ENCODE measurements at places on chromosomes 1 and 21.

DNA sequence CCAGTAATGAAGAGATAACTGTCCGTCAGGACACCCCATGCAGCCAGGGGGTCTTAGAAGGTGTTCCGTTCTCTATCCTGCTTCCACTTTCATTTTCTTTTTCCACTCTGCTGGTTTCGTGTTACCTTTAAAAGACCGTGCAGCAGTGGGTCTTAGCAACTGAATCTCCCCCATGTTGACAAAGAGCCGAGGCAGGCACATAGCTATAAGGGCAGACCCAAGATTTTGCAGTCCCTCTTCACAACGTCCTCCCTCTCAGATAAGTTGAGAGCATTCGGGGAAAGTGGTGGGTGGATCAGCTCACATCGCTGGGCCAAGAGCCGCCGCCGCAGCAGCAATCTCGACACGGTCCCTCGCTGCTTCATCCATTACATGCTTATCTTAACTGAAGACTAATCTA, 355.5 kb downstream of the LMO4 start:
- no peak for DNase-seq

GRCh38 chr1:226199971-226200370, 13.4 kb upstream of the ACBD3 start:
- DNase-seq, result no peak

DNA sequence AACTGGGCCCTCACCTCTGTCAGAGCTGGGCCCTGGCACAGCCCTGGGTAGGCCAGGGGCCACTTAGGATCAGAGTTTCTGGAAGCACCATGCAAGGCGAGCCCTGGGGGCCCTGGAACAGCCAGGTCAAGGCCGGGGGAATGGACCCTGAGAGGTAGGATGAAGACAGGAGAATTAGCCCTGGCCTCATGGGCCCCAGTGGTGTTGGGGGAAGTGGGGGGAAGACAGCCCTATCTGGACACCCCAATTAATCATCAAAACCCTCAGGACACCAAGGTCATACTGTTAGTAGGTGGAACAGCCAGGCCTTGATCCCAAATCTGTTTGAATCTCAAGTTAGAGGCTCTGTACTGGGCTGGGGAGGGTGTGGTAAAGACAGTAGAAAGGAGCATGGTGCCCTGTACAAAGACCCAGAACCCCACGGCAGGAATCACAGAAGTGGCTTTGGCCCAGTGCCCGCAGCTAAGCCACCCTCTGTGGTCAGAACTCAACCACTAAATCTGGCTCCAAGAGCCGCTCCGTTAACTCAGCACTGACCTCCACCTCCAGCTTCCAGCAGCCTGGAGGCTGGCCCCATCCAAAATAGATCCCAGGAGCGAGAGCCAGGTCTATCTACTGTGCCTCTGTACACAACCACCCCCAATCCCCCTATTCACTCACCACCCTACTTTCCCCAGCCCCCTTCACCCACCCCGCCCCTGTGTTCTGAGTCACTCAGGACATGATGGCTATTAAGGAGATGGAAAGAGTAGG, 14.0 kb upstream of the TRIM63 start:
- DNase-seq, result no peak

GRCh38 chr1:59188413-59189213, 108.3 kb upstream of the FGGY start:
- no peak for DNase-seq

DNA sequence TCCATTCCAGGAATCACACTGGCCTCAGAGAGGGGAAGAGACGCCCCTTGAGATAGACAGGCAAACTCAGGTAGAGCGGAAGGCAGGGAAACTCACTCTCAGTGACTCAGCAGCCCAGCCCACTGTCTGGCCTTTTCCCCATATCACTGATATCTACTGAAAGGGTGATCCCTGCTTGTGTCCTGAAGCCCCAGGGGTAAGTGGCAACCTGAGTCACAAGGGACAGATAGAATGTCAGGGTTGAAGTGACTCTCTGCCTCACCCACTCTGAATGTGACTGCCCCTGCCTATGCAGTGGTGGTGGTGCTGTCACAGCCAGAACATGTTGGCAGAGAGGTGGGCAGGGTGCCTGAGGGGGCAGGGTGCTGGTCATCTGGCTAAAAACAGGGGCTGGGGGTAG, 157.5 kb upstream of the FGGY start:
- no peak for DNase-seq

- no peak for DNase-seq
Observed at GRCh38 chr1:67687649-67688048, 2.6 kb downstream of the GADD45A start.

DNA sequence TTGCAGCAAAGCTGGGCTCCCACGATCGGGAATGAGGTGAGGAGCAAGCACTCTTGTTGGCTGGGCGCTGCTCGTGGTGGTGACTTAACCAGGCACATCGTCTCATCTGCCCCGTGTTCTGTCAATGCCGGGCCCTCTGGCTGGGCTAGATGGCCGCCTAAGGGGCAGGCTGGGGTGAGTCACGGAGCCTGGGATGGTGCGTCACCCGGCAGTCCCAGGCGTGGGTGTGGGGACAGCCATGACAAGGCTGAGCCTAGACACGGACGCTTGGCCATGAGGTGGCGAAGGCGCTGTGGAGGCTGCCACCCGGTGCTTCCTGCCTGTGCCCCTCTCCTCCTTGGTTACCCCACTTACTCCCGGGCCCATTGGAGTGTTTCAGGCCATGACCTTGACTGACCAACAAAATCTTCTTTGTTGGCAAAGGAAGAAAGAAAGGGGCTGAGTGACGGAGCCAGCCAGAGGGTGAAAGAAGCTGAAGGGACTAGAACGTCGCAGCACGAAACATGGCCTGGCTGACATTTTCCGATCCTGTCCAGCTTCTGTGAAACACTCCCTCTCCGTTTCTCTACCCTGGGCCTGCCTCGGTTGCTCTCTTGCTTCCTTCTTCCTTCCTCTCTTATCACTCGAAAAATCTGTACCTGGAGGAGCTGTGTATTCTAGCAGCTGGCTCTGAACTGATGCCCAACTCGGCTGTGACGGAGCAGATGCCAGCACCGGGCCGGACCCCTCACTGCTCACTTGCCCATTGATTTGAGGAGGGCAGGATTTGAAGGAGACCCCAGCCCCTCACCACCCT, 596 bp downstream of the CD247 start:
- no peak for DNase-seq

DNA sequence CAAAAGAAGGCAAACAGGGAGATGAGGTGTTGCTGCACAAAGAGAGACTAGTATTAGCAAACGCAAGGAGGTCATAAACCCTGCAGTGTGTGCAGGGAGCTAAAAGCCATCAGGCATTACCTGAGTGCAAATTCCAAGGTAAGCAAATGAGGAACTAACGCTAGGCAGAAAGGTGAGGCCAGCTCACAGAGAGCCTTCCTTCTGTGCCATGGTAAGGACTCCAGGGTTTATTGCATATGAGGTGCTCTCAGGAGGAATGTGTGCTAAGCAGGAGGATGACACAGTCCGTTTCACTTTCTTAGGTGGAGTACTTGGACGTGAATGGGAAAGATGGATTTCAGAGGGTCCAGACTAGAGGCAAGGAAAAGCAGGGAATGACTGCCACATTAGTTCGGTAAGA, 44.6 kb upstream of the MYBPHL start:
- no peak for DNase-seq

DNA sequence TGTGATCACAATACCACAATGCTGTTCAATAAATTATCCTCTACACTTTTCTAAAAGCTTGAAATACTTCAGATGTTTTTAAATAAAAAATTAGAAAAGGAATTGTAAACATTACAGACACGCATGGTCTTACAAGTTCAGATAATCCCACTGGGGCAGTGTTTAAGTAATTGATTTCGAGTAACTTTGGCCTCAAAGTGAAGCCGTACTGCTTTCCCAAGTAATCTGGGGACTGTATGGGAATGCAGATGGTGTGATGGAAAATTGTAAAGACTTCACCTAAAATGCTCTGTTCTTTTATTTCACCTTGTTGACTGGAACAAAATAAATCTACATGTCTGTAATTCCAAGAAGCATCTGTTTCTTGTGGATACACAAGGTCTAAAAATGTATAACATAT, 401.7 kb upstream of the LYPLAL1 start:
- DNase-seq, result no peak

DNA sequence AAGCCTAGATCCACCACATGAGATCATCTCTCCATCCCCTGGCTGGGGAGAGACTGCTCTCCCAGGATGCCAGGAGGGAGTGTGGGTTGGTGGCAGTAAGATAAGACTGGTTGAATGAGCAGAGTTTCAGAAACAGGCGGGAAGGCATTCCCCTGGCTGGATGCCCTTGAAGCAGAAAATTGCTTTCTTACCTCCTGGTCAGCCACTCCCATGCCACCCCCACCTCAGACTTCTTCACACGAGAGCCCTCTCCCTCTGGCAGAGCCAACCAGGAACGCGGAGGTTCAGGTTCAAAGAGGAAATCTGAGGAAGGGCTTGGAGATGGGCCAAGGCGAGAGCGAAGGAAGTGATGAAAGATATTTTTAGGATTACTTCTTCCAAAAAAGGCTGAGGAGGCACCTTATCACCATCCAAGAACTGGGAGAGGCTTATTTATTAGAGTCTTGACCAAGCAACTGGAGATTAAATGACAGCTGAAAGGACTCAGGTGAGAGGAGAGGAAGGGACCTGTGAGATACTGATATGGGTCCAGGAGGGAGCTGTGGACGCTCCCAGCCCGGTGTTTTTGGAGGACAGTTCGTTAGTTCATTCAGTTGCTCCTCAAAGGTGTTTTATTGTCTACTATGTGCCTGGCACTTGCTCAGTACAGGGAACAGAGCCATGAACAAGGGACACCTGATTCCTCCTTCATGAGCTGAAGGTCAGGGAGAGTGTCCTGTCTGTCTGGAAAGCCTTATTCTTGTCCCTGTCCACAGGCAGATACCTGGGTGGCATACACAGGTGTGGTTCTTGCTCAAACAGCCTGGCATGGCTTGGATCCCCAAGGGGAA, 18.9 kb upstream of the SLC26A9 start:
- DNase-seq, result no peak

DNA sequence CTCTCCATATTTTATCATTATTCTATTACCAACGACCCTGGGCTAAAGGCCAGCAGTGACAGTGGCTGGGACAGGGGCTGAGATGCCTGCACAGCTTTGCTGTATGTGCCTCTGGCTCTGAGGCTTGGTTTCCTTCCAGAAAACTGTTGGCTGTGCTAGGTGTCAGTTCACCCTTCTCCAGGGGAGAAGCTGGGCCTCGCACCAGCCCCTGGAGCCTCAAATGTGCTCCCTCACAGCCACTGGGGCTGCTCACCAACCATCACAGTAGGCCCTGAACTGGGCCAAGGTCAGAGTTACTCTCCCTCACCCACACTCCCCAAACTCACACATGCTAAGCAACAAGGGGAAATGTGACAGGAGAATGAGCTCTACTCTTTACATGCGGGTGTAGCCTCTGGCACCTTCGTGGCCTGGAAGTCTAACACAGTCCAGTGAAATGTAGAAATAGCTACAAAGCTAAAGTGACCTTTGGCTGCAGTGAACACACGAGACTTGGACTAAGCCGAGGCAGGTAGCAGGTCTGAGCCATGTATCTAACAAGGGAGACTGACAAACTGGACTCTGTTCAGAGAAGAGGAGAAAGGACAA, 4.7 kb upstream of the CD160 start:
- no peak for DNase-seq

- no peak for DNase-seq
Observed at GRCh38 chr1:37892151-37893047, 33.0 kb upstream of the MTF1 start.

DNA sequence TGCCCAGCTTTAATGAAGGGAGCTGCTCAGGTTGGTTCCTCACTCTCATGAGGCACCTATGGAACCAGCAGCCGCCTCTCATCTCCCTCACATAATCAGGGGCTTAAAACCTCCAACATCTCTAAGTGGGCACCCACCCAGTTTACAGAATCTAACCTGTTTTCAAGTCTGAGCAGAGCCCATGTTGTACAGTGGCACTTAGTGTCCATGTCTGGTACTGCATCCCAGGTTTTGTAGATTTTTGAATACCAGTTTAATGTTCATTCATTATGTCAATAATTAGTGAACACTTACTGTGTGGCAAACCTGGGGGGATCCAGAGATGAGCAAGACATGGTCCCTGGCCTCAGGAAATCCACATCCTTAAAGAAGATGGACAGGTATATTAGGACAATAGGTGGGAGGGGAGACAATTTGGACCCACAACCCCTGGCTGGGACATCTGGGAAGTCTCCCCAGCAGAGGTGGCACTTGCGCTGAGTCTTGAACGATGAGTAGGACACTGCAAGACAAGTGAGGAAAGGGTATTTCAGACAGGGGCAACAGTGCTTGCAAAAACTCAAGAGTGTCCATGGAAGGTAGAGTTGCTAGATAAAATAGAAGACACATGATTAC, 83.3 kb downstream of the LACTBL1 start:
- DNase-seq, result peak; percentile 32

GRCh38 chr1:88455621-88456256, 228.3 kb upstream of the PKN2 start:
- DNase-seq, result no peak

DNA sequence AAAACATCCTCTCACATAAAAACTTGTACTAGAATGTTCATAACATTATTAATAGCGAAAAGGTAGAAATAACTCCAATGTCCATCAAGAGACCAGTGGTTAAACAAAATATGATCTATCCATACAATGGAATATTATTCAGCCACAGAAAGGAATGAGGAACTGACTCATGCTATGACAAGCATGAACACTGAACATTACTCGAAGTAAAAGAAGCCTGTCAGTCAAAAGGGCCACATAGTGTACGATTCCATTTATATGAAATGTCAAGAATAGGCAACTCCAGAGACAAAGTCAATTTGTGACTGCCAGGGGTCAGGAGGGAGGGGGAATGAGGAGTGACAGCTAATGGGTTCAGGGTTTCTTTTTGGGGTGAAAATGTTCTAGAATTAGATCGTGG, 2.3 kb downstream of the VPS26C start:
- no peak for DNase-seq

- DNase-seq, result no peak
Observed at GRCh38 chr1:23118957-23119792, 49.5 kb downstream of the LUZP1 start.

GRCh38 chr1:156106624-156107488, 7.7 kb upstream of the LMNA start:
- no peak for DNase-seq

- DNase-seq, result no peak
Observed at GRCh38 chr1:14659913-14660312, 61.4 kb downstream of the KAZN start.

GRCh38 chr1:19647643-19648042, 3.5 kb downstream of the NBL1 start:
- no peak for DNase-seq

GRCh38 chr1:109909561-109909960, 1.1 kb upstream of the CSF1 start:
- no peak for DNase-seq

GRCh38 chr1:205447457-205448341, 8.1 kb downstream of the BLACAT1 start:
- DNase-seq, result no peak

DNA sequence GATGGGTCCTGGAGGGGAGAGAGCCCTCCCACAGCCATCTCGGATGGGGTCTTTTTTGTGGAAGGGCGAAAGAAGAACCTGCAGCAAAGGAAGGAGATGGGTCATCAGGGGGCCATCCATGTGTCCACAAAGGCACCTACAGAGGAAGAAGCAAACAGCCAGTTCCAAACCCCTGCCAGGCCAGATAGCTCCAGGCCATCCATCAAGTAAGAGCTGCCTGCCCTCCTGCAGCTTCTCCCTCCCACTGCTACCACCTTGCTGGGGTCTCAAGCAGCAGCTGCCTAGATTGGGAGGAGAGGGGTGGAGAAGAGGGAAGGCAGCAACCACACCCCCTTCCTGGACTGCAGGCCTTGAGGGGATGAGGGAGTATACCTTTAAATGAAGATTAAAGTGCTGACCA, 4.5 kb downstream of the FCAMR start:
- no peak for DNase-seq

GRCh38 chr1:1876335-1876930, 14.5 kb downstream of the GNB1 start:
- DNase-seq, result no peak

Measured in midbrain (tissue), 1 donor.